Stimulated activated naive CD4-positive, alpha-beta T cell (primary cell): ENCODE measurements at places on chromosomes 11 and 22.

DNA sequence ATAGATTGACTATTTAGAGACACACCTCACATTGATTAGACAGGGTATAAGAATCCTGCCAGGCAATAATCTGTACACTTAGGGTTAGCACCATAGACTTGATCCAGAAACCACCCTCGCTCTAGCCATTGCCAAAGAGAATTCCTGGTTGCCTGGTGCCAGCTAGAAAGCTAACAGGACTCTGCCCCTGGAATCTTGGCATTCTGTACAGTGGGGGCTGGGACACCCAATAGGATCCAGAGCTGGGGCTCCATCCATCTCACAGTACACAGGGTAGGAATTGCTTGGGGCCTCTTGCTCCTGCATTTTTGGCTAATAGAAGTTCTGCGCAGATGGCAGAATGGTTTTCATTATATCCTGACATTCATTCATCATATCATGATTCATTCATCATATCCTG, 3.0 kb upstream of the APLNR start:
- DNase-seq = no peak

DNA sequence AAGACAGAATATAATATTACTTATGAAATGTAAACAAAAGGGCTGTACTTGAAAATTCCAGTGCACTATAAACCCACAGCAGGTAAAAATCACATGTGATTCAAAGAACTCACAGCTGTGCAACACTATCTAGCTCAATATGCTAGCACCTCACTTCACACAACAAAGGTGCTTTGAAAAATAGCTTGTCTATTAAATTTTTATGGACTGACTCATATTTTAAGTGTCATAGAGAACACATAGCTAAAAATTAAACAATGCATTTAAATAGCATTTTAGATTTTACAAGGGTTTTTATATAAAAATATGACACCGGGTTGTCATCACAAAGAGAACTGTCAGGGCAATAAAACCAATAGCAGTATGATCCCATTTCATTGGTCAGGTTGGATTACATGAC, 1390.5 kb upstream of the TENM4 start:
- no peak for DNase-seq

- no peak for DNase-seq
Observed at GRCh38 chr11:85718991-85719807, 33.2 kb upstream of the CCDC89 start.

GRCh38 chr11:76200006-76200940, 6.0 kb downstream of the WNT11 start:
- DNase-seq = no peak

GRCh38 chr22:42151924-42152635, 21.5 kb upstream of the CYP2D6 start:
- no peak for DNase-seq

DNA sequence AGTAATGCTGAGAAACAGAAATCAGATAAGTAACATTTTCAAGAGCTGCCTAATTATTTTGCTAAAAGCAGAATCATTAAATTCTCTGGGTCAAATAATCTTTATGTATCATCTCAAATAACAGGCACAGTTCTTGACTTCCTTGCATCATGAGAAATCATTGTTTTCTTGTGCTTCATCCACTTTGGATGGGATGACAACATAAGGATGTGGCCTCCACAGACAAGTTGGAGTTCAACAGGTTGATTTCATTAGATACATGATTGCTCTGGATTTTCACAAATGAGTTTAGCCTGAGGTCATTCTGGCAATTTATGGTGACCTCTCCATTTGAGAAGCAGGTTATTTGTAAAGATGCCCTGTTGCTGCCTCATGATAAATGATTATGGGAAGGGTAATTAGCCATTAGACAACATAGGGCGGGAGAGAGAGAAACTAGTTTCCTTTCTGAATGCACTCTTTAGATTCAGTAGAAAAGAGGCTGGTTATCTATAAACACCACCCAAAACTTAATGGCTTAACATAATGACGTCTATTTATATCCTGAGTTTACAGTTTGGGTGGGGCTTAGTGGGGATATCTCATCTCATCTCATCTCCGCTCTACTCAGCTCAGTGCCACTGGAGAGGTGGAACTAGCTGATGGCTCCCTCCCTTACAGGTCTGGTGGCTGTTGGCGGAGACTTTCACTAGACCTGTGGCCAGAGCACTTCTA, 35.0 kb upstream of the ADORA2A start:
- no peak for DNase-seq

DNA sequence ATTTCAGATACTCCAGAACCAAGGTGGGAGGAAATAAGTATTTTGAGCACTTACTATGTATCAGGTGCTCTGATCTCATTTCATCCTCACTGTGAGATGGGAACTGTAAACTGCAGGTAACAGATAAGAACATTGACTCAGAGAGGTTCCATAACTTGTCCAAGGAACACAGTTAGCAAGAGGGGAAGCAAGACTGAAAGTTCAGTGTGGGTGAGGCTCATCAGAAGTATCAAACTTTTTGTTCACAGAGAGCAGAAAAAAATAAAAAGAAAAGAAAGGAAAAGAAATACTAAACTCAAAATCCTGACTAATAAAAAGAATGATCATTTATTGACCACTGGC, 37.1 kb downstream of the RAB30 start:
- DNase-seq = no peak

- DNase-seq = no peak
Observed at GRCh38 chr11:126823274-126823673, 177.3 kb downstream of the KIRREL3 start.

GRCh38 chr22:27181537-27181936, 524.1 kb downstream of the MIAT start:
- no peak for DNase-seq

DNA sequence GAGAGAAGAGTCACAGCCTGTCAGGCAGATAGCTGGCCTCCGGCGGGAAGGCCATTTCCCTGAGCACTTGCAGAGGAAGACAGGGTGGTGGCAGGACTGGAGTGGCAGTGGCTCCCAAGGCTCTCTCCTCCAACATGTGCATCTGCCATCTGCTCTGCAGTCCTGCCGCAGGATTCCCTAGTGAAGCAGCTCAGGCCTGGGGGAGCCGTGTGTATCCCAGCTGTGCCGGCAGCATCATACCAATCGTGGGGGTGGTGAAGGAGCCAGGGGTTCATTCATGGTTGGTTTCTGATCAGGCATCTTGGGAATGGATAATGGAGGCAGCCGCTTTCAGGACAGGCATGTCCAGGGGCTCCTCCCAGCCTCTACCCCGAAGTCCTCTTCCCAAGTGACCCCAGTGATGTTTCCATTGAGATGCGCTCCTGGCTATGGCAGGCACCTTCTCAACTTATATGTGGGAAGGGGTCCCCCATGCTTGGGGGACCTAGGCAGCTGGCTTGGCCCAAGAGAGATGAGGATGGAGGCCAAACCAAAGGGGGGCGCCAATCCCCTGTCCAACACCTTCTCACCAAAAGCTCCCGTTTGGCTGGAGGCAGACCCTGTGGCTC, 6.1 kb downstream of the TAGLN start:
- no peak for DNase-seq

- DNase-seq = no peak
Observed at GRCh38 chr22:36282328-36282831, 29.4 kb downstream of the APOL1 start.

DNA sequence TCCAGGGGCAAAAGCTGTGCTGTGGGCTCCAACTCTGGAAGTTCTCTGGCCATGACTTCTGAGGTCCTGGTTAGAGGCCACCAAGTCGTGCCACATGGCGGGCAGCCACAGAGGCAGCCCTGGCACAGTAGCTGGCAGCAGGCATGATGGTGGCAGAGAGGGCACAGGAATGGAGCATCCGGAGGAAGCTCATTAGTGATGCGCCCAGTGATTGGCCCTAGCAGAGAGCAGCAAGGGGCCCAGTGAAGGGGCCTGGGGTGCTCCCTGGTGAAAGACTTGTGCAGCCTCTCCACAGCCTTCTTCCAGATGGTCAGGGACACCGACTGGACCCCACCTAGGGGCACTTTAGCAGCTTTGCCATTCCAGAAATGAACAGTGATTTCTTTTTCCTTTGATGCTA, 7.0 kb downstream of the C11orf16 start:
- no peak for DNase-seq

GRCh38 chr11:111795334-111795985, 29.3 kb upstream of the PPP2R1B start:
- no peak for DNase-seq

DNA sequence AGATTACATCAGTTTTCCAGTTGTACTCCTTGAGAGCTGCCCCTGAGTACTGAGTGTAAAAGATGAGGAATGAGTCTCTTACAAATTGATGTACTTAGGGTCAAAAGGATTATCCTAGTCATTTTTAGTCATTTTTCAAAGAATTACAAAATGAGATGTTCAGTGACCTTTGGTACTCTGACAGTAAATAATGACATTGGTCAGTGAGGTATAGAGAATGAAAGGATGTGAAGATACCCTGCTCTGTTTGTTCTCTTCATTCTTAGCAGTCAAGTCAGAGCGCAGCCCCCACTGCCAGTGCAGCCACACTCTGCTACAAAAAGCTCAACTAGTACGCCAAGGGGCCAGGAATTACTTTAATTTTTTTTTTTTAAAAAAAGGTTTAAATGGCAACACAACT, 4.1 kb upstream of the ESAM start:
- DNase-seq = no peak

- DNase-seq = no peak
Observed at GRCh38 chr11:37503411-37504059, 905.5 kb upstream of the RAG2 start.

GRCh38 chr11:8097062-8097461, 16.1 kb downstream of the TUB start:
- DNase-seq = no peak

- DNase-seq = no peak
Observed at GRCh38 chr22:27654546-27655445, 146.8 kb downstream of the MN1 start.

DNA sequence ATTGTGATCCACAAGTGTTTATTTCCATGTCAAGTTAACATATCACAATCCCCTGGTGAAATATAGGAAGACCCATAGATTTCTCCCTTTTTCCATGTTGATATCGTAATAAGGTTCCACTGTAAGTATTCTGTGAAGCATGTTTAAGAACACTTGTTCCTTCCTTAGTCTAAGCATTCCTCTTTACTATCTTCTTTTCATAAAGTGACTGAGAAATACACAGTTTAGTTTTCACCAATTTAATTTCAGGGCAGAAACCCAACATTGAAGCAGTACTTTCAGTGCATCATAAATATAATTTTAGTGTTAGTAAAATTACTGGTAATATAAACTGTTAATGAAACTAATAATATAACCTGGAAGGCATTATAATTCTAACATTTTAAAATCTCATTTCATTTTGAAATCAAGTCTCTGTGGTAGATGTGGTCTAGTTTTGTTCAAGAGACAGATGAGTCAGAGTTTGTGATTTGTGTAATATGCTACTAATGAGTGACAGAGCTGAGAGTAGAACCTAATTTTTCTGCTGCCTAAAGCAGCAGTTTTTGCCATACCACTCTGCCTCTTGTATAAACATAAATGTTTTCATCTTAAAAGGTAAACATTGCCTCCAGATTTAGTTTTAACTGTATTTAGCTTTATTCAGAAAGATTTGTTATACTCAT, 79.4 kb downstream of the ATM start:
- no peak for DNase-seq

GRCh38 chr11:75743711-75744563, 24.6 kb upstream of the DGAT2 start:
- DNase-seq = no peak

- no peak for DNase-seq
Observed at GRCh38 chr22:20027966-20028854, 7.3 kb downstream of the TANGO2 start.

DNA sequence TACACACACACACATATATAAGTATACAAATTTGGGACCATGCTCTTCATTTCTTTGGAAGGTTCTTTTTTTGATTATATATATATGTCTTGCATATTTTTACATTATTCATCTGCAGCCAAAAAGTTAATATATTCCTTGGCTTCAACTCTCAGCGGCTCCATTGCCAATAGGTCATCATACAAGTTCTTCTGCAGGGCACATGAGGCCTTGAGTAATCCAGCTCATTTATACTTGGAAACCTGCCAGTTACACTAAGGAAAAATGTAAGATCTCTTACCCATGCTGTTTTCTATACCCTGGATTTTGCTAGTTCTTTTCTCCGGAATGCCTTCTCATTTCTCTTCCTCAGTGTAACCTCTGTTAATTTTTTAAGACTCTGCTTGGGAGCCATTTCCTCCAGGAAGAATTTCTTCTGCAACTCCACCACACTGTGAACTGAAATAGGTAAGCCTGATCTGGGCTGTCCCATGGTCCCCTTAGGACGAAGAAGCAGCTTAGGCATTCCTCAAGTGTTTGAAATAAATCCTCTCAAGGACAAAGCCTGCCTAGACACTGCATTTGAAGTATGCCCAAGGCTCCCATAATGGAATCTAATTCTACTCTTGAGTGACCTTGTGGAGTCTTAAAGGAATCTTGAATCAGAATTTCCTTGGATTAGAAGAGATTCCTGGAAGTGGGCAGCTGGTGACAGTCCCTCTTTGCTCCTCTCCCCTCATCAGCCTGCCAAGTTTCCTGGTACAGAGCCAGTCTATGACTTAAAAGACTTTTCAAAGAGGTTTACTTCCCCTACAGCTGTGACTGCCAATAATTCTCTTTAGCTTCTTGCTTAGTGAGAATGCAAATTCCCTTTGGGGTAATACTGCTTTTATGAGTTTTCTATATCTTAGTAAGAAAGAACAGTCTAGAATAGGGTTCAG, 182.8 kb downstream of the C11orf87 start:
- no peak for DNase-seq

GRCh38 chr11:2958251-2958650, 29.0 kb upstream of the PHLDA2 start:
- no peak for DNase-seq

DNA sequence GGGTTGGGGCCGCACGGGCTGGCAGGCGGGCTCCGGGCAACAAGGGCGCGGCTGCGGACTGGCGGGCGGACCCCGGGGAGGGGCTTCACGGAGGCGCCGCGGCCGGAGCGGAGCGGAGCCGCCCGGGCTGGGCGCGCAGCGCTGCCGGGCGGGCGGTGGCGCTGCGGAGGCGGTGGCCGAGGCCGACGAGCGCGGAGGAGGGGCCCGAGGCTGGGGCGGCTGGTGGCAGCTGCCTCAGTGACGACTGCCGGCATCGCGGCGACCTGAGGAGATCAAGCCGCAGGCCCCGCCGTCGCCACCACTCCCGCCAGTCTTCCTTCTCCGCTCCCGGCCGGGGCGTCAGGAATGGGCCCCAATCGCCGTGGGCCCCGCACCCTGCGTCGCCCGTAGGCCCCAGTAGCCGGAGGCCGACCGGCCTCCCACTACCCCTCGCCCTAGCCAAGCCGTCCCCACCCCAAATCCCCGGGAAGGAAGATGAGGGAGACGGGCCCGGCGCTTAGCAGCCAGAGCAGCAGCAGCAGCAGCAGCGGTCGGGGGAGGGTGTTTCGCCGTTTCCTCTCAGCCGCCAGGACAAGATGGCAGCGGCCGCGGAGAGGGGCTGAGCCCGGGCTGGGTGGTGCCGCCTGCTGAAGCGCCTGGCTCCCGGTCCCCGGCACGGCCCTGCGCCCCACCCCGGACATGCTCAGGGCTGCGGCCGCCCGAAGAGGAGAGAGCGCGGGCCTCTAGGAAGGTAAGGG, at the start of gene HIPK3:
TSS of gene HIPK3 (plus strand) at position 222 of the 737 bp plus-strand sequence.
- peak; percentile 58 for DNase-seq

- no peak for DNase-seq
Observed at GRCh38 chr22:32446321-32446720, 17.9 kb downstream of the BPIFC start.

- no peak for DNase-seq
Observed at GRCh38 chr11:1750840-1751530, 590 bp upstream of the IFITM10 start.
